Activated CD4-positive, alpha-beta T cell treated with anti-CD3 and anti-CD28 coated beads, Interleukin-10, Interleukin-2, amounts not matched to agents 100 ng/mL and 50 ng/mL, durations not matched to agents 16 hours and 8 hours (primary cell): ENCODE measurements at places on chromosomes 12 and 14.

- DNase-seq = no peak
Observed at GRCh38 chr12:25121110-25121509, 73.8 kb downstream of the DNAI7 start.

- no peak for DNase-seq
Observed at GRCh38 chr14:40269436-40269835, 837.2 kb upstream of the FBXO33 start.

DNA sequence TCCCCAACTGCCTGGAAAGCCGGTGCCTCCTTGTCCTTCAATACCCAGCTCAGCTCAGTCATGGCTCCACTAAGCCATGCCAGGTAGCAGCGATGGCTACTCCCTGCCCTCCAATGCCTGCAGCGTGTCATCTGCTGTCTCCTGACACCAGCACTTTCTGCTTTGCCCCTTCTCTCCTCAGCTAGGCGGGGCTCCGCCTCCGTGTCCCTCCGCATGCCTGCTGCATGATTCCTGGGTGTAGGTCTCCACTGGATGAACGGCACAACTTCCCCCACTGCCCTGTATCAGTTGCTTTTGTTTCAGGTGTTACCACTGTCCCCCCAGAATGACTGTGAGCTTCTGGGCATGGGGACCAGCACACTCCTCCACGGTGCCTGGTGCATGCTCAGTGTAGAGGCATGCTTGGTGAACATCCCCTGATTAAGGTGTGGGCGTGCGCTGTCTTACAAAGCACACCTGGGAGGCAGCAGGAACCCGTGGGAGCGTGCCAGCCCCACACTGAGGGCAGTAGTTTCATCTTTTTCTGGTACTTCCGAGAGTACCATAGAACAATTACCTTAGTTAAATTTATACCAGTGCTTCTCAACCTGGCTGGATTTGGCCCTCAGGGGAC lies 179.4 kb upstream of the PRMT8 start:
- no peak for DNase-seq

- DNase-seq = no peak
Observed at GRCh38 chr12:25009496-25010092, 60.7 kb upstream of the BCAT1 start.

- no peak for DNase-seq
Observed at GRCh38 chr14:68235011-68235410, 415.4 kb downstream of the RAD51B start.

DNA sequence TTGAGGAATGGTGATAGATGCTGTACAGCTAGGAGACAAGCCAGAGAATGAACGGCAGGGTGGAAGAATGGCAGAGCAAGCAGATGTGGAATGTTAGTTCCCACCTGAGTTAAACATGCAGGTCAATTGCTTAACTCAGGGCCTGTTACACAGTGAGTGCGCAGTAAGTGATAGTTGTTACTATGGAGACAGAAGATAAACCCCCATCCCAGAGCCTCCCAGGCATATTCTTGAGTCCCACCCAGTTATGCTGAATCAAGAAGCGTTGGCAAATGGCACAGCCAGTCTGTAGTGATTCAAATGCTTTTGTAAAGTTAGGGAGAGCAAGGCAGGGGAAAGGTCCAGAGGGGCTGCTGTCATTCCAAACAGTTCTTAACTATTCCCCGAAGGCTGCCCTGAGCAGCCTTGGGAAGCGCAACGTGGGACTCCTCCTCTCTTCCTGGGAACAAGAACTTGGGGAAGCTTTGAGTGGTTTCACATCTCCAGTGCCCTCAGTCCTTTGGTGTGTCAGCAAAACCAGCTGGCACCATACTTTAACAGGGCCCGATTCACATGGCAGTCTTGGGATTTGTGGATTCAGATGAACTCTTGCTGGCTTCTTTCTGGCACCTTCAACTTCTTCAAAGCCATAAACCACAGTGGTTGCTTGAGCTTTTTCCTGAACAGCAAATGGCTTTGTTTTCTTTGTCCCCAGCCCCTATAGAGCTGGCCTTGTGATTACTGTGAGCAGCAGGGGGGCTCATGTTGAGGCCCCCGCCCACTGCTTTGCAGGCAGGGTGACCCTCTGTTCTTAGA lies 66.4 kb downstream of the PPM1A start:
- no peak for DNase-seq

DNA sequence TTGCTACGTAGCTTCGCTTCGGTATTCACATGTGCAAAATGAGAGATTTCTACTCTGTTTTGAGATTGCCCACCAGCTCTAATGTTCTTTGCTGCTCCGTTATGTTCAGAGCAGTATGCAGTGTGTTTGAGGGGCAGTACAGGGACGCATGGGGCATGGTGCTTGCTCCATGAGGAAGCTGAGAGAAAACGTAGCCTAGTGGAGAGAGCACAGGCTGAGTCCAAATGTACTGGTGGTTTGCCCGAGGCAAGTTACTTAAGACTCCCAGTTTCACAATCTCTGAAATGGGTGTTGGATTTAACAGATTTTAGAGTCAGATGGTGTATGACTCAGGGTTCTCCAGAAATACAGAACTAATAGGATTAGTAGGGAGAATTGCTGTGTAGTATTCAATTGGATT lies 310.5 kb downstream of the ETNK1 start:
- DNase-seq = no peak

DNA sequence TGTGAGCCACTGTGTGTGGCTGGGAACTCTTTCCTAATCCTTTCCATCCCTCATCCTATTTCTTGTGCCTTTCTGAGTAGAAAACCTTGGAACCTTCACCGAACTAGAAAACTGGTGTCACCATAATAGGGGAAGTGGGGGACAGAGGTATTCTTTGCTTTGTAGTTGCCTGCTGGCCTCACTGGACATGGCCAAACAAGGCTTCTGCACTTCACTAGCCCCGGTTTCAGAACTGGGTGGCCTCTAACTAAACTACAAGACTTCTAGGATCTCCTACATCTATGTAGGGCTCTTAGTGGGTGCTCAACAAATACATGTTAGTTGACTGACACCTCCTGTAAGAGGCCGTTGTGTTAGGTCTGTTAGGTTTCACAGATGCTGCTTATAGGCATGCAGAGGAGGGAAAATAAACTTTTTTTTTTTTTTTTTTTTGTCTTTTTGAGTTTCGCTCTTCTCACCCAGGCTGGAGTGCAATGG lies 597 bp upstream of the CIROP start:
- no peak for DNase-seq

DNA sequence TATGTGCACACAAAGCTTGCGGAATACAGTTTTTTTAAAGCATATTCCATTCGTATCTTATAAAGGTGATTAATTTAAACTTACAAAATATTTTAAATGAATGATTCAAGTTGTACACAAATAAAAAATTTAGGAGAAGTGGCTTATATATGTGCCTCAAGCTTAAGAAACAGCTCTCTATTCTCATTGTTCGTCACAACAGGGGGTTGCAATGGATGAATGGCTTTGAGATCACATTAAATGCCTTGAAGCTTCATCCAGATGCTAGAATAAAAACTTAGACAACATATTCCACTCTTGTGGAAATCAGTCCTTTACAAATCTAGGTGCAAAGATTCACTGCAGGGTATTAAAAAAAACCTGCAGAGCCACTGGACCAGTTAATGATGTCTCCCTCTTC lies 303.9 kb upstream of the LRFN5 start:
- DNase-seq = no peak

GRCh38 chr12:50055831-50056638 lies 1.4 kb upstream of the ASIC1 start:
- peak; percentile 68 for DNase-seq

DNA sequence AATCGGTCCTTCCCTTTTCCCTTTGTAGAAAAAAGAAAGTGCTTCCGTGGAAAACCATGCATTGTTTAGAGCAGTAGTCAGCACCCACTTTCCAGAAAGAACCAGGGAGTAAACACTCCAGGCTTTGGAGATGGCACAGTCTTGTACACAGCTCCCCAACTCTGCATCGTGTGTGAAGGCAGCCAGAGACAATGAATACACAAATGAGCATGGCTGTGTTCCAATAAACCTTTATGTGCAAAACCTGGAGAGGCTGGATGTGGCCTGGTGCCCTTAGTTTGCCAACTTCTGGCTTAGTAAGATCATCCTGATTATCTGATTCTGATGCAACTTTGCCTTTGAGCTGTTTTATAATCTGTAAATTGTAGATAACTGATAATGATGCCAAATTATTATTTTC lies 463.4 kb upstream of the TMEM132C start:
- DNase-seq = no peak

DNA sequence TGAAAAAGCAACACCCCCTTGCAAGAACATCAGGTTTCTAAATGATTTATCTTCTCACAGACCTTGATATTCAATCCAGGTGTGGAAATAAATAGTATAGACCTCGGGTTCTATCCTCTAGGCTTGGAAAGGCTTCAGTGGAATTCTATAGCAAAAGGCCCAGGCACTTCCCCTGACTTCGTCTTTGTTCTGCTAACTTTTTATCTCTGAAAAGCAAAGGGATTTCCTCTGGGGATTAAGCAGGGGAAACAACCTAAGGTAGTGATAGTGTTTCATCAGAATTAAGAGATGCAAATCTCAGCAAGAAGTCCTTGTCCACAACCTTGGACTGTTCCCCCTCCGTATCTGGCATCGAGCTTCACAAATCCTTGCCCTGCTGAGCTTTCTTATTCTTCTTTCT lies 59.5 kb upstream of the DUSP6 start:
- no peak for DNase-seq

GRCh38 chr14:75315144-75315543 lies 36.5 kb downstream of the FOS start:
- DNase-seq = no peak

GRCh38 chr12:69660164-69660863 lies 38.8 kb downstream of the BEST3 start:
- DNase-seq = no peak

DNA sequence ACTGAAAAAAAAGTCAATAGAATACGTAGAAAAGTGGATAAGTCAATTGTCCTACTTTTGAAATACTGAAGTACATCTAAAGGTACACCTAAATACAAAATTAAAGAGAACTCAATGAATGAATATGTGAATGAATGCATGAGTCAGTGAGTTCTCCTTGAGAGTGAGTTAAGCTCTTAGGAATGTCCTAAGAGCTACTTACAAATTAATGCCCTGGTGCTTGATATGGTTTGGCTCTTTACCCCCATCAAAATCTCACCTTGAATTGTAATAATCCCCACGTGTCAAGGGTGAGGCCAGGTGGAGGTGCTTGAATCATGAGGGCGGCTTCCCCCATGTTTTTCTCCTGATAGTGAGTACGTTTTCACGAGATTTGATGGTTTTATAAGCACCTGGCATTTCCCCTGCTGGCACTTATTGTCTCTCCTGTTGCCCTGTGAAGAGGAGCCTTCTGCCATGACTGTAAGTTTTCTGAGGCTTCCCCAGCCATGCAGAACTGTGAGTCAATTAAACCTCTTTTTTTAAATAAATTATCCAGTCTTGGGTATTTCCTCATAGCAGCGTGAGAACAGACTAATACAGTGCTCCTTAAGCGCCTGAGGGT lies 192.2 kb upstream of the ARHGAP5 start:
- no peak for DNase-seq

GRCh38 chr14:61510736-61511557 lies 184.4 kb upstream of the HIF1A start:
- DNase-seq = no peak

DNA sequence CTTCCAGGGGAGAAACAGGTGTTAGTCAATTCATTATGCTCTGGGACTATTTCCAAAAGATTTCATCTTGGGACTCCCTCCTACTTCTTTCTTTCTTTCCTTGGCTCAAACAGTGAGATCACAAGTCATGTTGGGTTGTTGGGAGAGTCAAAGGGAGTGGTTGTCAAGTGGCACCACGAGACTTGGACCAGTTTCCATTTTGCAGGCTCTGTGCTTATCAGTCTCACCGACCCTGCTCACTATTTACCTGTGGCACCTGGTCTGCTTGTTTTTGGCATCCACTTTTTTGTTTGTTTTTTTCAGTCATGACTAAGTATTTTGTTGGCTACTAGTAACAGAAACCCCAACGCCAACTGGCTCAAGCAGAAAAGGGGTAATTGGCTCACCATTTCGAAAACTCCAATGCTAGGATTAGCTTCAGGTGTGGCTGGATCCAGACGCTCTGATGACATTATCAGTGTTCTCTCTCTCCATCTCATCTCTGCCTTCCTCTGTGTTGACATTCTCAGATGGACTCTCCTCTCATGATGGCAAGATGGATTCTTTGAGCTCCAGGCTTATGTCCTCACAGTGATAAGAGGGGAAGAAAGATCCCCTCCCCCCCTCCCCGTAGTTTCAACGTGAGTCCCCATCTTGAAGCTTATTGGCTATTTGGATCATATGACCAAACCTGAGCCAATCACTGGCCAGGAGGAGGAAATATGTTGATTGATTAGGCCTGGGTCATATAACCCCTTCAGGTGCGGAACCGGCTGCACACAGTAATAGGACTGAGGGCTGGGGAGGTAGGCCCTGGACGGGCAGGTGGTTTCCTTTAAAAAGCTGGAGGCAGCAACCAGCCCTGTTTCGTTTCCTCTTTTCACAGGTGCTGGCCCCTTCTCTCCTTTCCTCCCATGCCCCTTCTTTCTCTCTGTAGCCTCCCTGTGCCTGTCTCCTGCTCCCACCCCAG lies 84.2 kb downstream of the AACS start:
- no peak for DNase-seq

- peak; percentile 76 for DNase-seq
Observed at GRCh38 chr12:5034603-5035002, 9.1 kb upstream of the KCNA5 start.

GRCh38 chr12:107484230-107484629 lies 201.4 kb upstream of the PWP1 start:
- no peak for DNase-seq

DNA sequence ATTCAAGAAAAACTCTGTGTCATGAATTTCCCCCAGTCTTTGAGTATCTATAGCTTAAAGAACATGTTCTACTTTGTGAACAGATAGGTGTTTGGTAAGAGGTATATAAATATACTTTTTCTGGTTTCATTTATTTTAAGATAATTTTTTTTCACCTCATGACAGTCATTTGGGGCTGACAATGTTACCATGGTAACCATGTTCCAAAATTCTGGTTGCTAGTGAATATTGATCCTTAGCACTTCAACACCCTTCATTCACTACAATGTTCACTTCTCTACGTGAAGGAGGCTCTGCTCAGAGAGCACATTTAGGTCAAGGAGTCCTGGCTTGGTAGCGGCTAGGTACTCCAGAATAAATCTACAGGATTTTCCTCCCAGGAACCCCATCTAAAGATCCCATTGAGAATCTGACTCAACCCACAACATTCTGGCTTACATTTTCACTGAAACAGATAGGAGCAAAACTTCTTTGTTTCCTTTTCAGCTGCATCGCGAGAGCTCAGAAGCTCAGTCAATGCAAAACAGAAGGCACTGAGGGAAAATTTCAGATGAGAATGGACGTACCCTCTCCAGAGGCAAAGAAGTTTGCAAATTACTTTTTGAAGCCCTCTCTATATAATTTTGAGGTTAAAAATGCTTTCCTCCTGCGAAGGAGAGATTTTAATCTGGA lies 93.6 kb downstream of the ARF6 start:
- peak; percentile 39 for DNase-seq

DNA sequence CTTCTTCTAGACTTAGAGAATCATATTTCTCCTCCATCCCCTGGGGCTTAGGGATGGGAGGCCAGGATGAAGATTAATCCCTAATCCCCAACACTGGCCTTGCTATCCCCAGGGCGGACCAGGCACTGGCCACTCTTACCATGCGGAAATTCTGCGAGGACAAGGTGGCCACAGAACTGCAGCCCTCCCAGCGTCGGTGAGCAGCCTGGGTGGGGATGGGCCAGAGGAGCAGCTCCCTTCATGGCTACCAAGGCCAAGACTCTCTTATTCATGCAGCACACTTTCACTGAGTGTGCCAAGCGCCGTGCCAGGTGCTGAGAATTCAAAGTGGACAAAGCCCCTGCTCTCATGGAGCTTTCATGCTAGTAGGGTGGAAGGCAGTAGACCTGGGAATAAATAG lies 7.0 kb downstream of the TNS2 start:
- no peak for DNase-seq

GRCh38 chr14:23183479-23183878 lies at the start of gene SLC7A8:
Gene SLC7A8, minus strand, starts transcription at chr14:23183660. Its CDS starts 746 bp downstream, at chr14:23182914.
- DNase-seq = no peak
